Spleen (tissue), 13 donors: ENCODE measurements at places on chromosomes 13 and 19. TPM values are rescaled to one million over a fixed set of nuclear protein-coding genes. Genes with fewer than 3 reads are reported as not detected.
A peak's percentile ranks its signal among the peaks of the same experiment; 100 is the strongest.

GRCh38 chr13:109809216-109809932 lies 23.0 kb upstream of the IRS2 start:
- no peaks in the 10 kb centered on the region for H3K4me1 ChIP-seq
- no peaks in the 10 kb centered on the region for H3K36me3 ChIP-seq
- H3K27me3 ChIP-seq, result no peaks in the 10 kb centered on the region
- no peak overlapping the region for H3K4me3 ChIP-seq
- no peak for DNase-seq

DNA sequence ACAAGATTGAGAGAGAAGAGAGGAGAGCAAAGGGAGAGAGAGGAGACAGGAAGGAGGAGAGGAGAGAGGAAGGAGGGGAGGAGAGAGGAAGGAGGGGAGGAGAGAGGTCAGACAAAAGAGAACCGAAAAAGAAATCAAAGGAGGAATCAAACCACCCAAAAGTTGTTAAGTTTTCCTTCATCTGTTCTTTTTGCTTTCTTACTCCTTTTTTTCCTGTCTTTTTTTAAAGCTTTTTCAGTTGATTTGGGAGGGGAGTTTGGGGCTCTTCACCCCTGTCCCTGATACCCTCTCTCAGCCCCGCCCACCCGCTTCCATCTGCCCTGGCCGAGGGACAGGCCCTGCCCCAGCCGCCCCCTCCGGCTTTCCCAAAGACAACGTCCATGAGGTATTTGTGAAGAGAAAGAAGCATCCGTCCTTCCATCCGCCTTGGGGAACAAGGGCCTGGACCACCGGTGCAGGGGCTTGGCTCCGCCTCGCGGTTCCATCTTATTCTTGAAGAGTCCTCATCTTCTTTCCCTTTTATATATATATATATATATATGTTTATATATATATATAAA lies 13.3 kb downstream of the ZNF574 start:
- no peaks in the 10 kb centered on the region for H3K27me3 ChIP-seq
- peaks cover 61% of the 10 kb centered on the region for H3K4me1 ChIP-seq
- DNase-seq, result no peak
- H3K36me3 ChIP-seq, result peaks cover 16% of the 10 kb centered on the region
- H3K4me3 ChIP-seq, result no peak overlapping the region

GRCh38 chr13:23995283-23996073 lies 98.2 kb upstream of the C1QTNF9B start:
- peaks cover 7% of the 10 kb centered on the region for H3K4me1 ChIP-seq
- peak overlapping the region; percentile 74 for H3K27ac ChIP-seq
- H3K36me3 ChIP-seq, result no peaks in the 10 kb centered on the region

DNA sequence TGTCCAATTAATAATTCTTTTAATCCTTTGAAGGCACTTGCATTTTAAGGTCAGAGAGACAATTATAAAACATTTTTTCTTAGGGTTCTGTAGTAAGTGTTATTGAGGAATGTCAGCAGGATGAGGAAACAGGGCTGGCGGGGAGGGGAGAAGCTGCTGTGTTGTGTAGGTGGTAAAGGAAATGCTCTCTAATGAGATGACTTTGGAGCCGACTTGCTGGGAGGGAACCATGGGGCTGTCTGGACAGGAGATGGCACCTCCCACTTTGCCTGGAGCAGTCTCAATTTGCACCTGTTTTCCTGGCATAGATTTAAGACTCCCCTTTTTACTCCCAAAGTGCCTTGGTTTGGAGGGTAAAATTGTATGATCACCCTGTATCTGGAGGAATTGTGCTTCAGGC lies 230.4 kb downstream of the ATP8A2 start:
- no peaks in the 10 kb centered on the region for H3K4me1 ChIP-seq
- no peak overlapping the region for H3K27ac ChIP-seq
- H3K27me3 ChIP-seq, result no peaks in the 10 kb centered on the region
- DNase-seq, result no peak
- H3K4me3 ChIP-seq, result no peak overlapping the region
- no peaks in the 10 kb centered on the region for H3K36me3 ChIP-seq

- H3K36me3 ChIP-seq, result peaks cover 100% of the 10 kb centered on the region
- H3K27ac ChIP-seq, result no peak overlapping the region
- no peak overlapping the region for H3K4me3 ChIP-seq
- H3K4me1 ChIP-seq, result peaks cover 2% of the 10 kb centered on the region
- no peak for DNase-seq
These were observed 14.4 kb downstream of the SAMD4B start for GRCh38 chr19:39356647-39357046.

GRCh38 chr19:31821346-31821745 lies 472.1 kb upstream of the TSHZ3 start:
- H3K27me3 ChIP-seq, result no peaks in the 10 kb centered on the region
- no peaks in the 10 kb centered on the region for H3K36me3 ChIP-seq
- H3K4me3 ChIP-seq, result no peak overlapping the region
- peaks cover 7% of the 10 kb centered on the region for H3K4me1 ChIP-seq
- DNase-seq, result no peak

DNA sequence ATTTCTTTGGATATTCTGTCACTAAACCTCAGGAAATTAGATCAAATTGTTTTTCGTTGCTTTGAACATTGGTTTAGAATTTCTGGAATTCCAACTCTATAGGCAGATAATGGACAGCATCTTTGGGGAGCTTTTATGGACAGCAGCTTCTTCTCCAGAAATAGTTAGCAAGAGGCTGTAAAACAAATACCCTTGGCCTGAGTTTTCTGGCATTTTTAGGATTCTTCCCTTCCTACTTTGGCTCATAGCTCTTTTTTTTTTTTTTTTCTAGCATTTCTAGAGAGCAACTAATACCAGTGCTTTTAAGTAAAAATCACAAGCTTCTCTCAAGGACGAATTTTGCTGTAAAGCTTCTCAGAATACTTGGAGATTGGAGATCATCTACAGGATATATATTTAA lies 169.8 kb upstream of the SPRY2 start:
- no peaks in the 10 kb centered on the region for H3K36me3 ChIP-seq
- no peak overlapping the region for H3K27ac ChIP-seq
- H3K27me3 ChIP-seq, result no peaks in the 10 kb centered on the region
- no peaks in the 10 kb centered on the region for H3K4me1 ChIP-seq

GRCh38 chr19:2774953-2775555 lies 8.0 kb downstream of the SGTA start:
- H3K27ac ChIP-seq, result peak overlapping the region; percentile 94
- H3K36me3 ChIP-seq, result no peaks in the 10 kb centered on the region
- H3K4me3 ChIP-seq, result peak overlapping the region; percentile 29
- DNase-seq, result no peak

DNA sequence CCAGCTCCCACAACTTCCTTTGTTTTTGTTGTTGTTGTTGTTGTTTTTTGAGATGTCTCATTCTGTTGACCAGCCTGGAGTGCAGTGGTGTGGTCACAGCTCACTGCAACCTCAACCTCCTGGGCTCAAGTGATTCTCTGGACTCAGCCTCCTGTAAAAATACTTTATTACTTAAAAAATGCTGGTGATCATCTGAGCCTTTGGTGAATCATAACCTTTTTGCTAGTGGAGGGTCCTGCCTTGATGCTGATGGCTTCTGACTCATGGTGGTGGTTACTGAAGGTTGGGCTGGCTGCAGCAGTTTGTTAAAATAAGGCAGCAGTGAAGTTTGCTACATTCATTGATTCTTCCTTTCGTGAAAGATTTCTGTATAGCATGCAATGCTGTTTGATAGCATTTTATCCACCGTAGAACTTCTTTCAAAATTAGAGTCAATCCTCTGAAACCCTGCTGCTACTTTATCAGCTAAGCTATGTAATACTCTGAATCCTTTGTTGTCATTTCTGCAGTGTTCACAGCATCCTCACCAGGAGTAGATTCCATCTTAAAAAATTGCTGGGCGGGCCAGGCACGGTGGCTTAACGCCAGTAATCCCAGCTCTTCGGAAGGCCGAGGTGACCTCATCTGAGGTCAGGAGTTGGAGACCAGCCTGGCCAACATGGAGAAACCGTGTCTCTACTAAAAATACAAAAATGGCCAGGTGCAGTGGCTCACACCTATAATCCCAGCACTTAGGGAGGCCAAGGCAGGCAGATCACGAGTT lies 18.0 kb downstream of the ARHGAP35 start:
- H3K36me3 ChIP-seq, result no peaks in the 10 kb centered on the region
- H3K4me1 ChIP-seq, result peaks cover 28% of the 10 kb centered on the region
- DNase-seq, result no peak
- H3K27ac ChIP-seq, result no peak overlapping the region
- H3K4me3 ChIP-seq, result no peak overlapping the region
- no peaks in the 10 kb centered on the region for H3K27me3 ChIP-seq

GRCh38 chr19:1349211-1349610 lies 34.5 kb upstream of the NDUFS7 start:
- no peaks in the 10 kb centered on the region for H3K4me1 ChIP-seq
- no peak overlapping the region for H3K4me3 ChIP-seq
- no peaks in the 10 kb centered on the region for H3K36me3 ChIP-seq

DNA sequence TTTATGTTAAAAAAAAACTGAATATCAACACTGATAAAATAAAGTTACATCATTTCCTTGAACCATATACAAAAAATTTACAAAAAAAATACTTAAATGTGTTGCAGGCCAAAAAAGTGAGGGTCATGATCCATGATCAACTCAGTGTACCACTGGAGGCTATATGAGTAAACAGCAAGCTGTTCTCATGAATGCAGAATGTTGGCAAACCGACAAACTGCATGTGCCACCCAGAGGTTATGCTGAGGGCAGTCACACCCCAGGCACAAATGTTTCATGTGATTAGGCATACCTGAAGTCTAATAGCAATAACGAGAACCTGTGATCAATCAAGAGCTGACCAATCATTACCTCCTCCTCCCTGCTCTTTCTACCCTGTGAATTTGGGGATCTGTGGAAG lies 91.9 kb downstream of the ZNF431 start:
- DNase-seq, result no peak
- no peaks in the 10 kb centered on the region for H3K27me3 ChIP-seq
- H3K36me3 ChIP-seq, result no peaks in the 10 kb centered on the region
- H3K27ac ChIP-seq, result no peak overlapping the region
- H3K4me3 ChIP-seq, result no peak overlapping the region

DNA sequence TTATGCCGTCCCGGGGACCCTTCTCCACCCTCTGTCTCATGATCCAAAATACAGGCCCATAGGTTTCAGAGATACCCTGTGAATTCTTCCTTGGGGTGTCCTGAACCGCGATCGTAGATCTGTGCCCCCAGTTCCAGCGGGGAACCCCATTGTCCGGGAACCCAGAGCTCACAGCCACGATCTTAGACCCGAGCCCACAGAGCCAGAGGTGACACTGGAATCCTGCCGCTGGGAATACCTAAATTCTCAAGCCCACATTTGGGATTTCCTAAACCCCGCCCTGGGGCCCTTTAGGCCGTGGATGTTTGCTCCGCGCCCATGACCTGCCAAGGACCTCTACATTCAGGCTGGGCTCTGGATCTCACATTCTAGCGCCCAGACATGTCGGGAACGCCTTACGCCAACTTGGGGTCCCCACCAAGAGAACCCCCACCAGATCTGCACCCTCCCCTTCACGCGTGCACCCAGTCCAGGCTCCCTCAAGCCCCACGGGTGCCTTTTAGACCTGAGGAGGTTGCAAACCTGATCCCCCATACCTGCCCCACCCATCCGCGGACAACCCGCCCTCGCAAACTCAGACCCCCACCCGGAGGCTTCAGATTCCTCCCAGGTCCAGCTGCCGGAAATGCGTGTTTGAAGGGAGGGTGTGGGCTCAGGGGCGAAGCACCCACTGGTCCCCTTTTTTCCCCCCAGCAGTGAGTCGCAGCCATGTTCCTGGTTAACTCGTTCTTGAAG lies 605 bp downstream of the CAPNS1 start:
- H3K4me1 ChIP-seq, result peaks cover 55% of the 10 kb centered on the region
- DNase-seq, result no peak
- H3K36me3 ChIP-seq, result peaks cover 30% of the 10 kb centered on the region
- no peaks in the 10 kb centered on the region for H3K27me3 ChIP-seq

GRCh38 chr13:24680258-24680920 lies at the start of gene ATP12A:
TSS of gene ATP12A (plus strand) at chr13:24680408. CDS start at chr13:24680744, 336 bp downstream.
- H3K36me3 ChIP-seq, result no peaks in the 10 kb centered on the region
- no peak for DNase-seq
- peaks cover 53% of the 10 kb centered on the region for H3K27me3 ChIP-seq
- peak within 1 kb of the TSS; percentile 17 for H3K4me3 ChIP-seq
- no peak within 1 kb of the TSS for H3K27ac ChIP-seq

DNA sequence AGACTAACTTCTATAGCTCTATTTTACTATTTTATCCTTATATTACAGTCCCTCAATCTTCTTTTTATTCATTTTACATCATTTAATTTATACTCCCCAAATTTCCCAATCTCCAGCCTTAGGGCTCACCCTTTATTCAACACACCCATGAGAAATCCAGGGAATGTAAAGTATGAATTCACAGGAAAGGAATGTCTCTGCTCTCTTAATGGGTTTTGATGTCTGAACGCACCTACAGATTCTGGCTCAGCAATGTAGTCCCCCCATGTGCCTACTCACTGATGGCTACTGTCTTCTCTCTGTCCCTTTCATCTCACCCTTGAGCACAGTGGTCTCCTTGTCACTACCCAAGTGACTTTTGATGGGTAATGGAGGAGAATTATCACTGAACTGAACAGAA lies 32.8 kb downstream of the TNFSF13B start:
- peaks cover 3% of the 10 kb centered on the region for H3K36me3 ChIP-seq
- no peak overlapping the region for H3K27ac ChIP-seq
- no peak for DNase-seq
- H3K4me3 ChIP-seq, result no peak overlapping the region
- H3K4me1 ChIP-seq, result no peaks in the 10 kb centered on the region

GRCh38 chr19:9132422-9132821 lies 5.7 kb upstream of the OR7G3 start:
- H3K36me3 ChIP-seq, result no peaks in the 10 kb centered on the region
- H3K27ac ChIP-seq, result no peak overlapping the region
- H3K27me3 ChIP-seq, result no peaks in the 10 kb centered on the region
- H3K4me3 ChIP-seq, result no peak overlapping the region
- DNase-seq, result no peak

DNA sequence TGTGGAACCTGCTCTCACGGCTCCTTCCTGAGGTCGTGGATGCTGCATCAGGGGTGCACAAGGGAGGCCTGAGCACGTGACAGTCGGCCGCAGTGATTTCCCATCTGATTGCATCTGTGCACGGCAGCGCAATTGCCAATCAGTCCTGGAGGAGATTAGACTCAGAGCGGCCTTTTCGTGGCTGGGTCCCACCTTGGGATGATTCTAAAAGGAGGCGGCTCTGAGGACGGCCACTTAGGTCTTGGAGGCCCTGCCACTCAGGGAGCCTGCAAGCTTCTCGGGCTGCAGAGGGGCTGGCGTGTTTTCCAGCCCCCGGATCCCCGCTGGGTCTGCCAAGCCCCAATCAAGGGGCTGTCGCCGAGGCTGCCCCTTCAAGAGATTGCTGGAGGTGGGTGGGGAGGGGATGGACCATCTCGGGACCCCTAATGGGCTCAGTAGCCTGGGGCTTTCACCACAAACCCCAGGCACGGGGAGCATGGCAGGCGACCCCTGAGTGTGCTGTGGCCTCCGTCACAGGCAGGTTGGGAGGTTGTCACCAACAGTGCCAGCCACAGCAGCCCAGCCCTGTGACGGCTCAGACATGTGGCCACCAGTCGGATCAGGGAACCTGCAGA lies 51.6 kb downstream of the SOX1 start:
- H3K4me1 ChIP-seq, result no peaks in the 10 kb centered on the region
- no peak overlapping the region for H3K27ac ChIP-seq
- H3K4me3 ChIP-seq, result no peak overlapping the region
- DNase-seq, result peak; percentile 64
- no peaks in the 10 kb centered on the region for H3K36me3 ChIP-seq

Gene TNNI3
- polyA plus RNA-seq, result 0.70 TPM

Gene GPX4
- 480 TPM for polyA plus RNA-seq

Gene TSSK6
- 1.7 TPM for polyA plus RNA-seq

Gene POSTN
- polyA plus RNA-seq, result 0.68 TPM

Gene TEX29
- 1.7 TPM for polyA plus RNA-seq

Gene ZFP36
- polyA plus RNA-seq, result 72.6 TPM

Gene FBL
- 298 TPM for polyA plus RNA-seq

Gene BRCA2
- polyA plus RNA-seq, result 1.8 TPM

Gene MAST3
- polyA plus RNA-seq, result 16.1 TPM

Gene HCST
- 122 TPM for polyA plus RNA-seq

Gene CLIP3
- polyA plus RNA-seq, result 2.7 TPM
